GM10248 (cell line): ENCODE measurements at places on chromosomes 12 and 14.
A peak's percentile ranks its signal among the peaks of the same experiment; 100 is the strongest.

- DNase-seq = no peak
Observed at GRCh38 chr12:97560786-97561618, 98.4 kb downstream of the RMST start.

GRCh38 chr12:92778525-92778924, 75.7 kb downstream of the PLEKHG7 start:
- DNase-seq = no peak

DNA sequence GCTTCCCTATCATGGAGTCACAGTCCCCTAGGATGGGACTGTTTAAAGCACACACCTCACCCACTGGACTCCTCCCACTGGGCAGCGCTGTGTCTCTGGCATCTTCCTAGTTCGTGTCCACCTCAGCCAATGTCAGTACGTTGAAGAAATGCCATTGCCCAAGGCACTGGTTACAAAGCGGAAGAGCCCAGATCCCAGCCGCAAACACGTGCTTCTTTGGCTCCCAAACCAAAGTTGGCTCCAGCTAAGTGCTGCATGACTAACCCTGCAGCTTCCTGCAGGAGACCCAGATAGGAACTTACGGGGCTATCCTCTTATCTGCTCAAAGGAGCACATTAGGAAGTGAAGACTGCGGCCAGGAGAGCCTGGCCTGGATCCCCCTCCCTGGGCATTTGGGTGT, 9.3 kb downstream of the SYNE3 start:
- DNase-seq = no peak

DNA sequence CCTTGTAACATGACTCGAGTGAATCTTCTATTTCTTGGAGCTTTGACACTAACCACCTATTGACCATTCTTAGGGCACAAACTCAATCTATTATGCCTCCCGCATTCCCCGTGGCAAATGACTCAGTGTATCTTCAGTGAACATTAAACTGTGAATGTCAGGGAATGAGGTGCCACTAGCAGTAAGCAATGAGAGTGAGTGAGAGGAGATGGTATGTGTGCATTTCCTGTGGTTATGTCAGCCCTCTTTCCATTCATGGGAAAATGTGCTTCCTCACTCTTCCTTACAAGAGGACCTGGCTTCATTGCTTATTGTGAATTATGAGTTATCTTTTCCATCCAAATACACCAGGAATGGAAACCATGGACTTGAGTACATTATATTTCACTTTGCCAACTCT, 229.2 kb downstream of the EMP1 start:
- DNase-seq = no peak

DNA sequence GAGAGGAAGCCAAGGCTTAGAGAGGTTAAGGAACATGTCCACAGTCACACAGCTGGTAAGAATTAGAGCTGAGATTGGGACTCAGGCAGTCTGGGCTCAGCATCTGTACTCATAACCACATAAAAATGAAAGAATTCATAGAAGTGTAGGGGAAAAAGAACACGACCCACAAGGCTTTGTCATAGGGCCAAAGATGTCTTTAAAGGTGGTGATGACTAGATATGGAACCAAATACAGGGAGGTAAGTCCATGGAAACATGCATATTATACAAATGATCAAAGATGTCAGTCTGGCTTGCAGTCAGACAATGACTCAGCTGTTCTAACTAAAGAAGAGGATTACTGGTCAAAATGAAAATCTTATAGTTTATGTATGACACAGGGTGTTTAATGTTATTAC, 7.2 kb upstream of the SSPN start:
- DNase-seq = no peak

DNA sequence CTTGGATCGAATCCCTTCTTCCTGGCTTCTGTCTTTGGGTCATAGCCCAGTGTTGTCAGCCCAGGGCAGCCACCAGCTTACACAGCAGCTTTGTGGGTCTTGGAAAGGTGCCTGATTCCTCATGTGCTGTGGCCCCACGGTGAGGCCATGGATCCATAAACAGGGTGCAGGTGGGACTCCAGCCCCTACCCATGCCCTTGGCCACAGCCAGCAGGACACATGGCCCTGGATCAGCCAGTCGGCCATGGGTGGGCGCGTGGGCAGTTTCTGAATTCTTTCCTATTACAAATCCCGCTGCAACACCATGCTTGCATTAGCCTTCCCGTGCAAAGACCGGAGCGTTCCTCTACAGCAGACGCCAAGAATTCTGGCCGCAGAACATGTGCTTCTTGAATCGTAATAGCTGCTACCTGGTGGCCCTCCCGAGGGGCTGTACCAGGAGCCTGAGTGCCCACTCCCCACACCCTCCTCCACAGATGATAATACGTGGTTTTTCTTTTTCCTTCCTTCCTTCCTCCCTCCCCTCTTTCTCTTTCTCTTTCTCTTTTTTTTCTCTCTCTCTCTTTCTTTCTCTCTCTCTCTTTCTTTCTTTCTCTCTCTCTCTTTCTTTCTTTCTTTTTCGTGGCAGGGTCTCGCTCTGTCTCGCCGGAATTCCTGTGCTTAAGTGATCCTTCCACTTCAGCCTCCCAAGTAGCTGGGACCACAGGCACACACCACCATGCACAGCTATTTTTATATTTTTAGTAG, 2.9 kb upstream of the MMP17 start:
- no peak for DNase-seq

GRCh38 chr14:50837850-50838470, 7.0 kb upstream of the NIN start:
- no peak for DNase-seq

DNA sequence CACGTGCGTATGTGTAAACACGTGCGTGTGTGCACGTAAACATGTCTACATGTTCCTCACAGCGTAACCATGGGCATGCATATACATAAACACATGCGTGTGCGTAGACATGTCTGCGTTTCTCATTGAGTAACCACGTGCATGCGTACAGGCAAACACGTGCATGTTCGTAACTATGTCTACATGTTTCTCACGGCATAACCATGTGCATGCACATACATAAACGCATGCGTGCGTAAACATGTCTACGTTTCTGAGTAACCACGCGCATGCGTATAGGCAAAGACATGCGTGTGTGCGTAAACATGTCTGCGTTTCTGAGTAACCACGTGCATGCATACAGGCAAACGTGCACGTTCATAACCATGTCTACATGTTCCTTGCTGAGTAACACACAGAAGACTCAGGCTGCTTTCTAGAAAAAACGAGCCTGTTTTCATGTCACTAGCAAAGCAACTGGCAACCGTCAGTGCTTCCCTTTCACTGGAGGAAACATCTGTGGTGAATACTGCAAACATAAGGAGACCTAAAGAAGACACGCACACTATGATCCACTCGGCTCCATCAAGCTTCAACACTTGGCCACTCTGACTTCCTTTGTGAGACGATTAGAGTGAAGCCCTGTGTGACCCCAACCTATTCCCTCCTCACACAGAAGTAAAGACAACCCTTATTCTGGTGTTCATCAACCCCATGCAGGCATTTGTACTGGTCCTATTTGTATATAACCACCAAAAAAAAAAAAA, 28.8 kb downstream of the POLE start:
- DNase-seq = no peak

DNA sequence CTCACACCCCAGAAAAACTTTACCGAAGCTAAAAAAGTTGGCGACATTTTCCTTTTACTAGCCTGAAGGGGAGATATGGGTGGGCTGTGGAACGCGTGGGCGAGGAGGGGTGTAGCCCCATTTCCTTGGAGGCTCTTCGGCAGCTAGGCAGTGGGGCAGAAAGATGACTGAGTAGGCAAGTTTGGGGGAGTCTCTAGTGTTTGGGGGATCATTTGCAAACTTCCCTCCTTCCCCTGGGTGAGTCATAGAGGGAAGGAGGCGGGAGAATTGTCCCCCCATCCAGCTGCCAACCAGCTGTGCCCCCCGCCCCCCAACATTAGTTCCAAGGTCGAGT, 2.3 kb downstream of the GLI1 start:
- peak; percentile 40 for DNase-seq

- DNase-seq = no peak
Observed at GRCh38 chr12:130504110-130504839, 166.6 kb downstream of the PIWIL1 start.

- DNase-seq = no peak
Observed at GRCh38 chr12:84910549-84911241, 1.9 kb downstream of the SLC6A15 start.

- DNase-seq = no peak
Observed at GRCh38 chr12:5915511-5915910, 29.5 kb downstream of the ANO2 start.

- DNase-seq = no peak
Observed at GRCh38 chr14:100538351-100539002, 48.7 kb downstream of the BEGAIN start.

DNA sequence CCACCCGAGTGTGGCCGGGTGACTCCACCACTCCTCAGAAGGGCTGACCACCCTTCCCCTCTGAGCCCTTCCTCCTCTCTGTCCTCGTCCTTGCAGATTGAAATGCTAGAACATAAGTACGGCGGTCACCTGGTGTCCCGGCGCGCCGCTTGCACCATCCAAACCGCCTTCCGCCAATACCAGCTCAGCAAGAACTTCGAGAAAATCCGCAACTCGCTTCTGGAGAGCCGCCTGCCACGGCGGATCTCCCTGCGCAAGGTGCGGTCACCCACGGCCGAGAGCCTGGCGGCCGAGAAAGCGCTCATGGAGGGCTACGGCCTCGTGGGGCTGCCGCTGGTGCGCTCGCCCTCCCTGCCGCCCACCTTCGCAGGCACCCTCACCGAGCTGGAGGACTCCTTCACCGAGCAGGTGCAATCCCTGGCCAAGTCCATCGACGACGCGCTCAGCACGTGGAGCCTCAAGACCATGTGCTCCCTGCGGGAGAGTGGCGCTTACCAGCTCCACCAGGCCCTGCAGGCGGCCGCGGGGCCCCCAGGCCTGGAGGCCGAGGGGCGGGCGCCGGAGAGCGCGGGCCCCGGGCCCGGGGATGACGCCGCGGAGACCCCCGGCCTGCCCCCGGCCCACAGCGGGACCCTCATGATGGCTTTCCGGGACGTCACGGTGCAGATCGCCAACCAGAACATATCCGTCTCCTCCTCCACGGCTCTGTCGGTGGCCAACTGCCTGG, 71.8 kb downstream of the IQSEC3 start:
- DNase-seq = no peak

- peak; percentile 21 for DNase-seq
Observed at GRCh38 chr12:22529281-22530060, 14.9 kb downstream of the C2CD5 start.

DNA sequence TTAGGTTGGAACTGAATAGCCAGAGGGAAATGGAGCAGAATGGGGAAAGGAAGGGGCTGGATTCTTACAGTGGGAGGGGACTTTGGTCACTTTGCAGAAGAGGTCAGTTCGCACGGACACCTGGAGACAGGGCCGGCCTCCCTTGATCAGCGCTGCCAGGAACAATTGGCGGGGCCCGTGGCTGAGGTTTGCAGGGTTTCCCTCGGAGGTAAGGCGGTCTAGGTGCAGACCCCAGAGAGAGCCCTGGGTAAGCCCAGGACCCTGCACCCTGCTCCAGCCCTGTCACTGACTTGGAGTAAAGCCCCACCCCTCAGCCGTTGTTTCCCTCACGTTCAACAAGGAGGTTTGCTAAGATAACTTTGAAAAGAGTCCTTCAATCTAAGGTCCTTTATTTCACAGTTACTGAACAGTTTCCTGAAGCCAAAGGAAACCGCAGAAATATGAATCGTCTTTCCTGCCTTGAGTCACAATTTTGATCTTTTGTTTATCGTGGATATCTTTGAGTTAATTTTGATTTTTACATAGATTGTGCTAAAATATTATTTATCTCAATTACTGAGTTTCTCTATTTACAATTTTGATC, 231.4 kb upstream of the RTL1 start:
- no peak for DNase-seq

- DNase-seq = peak; percentile 90
Observed at GRCh38 chr14:23056145-23056955, 970 bp downstream of the CDH24 start.

DNA sequence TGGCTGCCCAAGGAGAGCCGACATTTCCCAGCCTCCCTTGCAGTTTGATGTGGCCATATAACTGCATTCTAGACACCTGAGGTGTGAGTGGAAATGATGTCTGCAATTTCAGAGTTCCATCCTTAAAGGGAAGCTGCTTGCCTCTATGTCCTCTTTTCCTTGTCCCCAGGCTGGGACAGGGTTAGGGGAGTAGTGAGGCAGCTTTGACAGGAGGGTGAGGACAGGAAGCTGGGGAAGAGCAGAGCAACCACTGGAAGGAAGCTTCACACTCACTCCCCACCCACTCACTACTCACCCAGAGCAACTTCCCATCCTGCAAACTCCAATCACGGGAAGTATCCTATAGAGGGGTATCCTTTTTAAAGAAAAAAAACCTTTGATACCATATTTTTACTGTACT, 28.9 kb upstream of the LTA4H start:
- no peak for DNase-seq

DNA sequence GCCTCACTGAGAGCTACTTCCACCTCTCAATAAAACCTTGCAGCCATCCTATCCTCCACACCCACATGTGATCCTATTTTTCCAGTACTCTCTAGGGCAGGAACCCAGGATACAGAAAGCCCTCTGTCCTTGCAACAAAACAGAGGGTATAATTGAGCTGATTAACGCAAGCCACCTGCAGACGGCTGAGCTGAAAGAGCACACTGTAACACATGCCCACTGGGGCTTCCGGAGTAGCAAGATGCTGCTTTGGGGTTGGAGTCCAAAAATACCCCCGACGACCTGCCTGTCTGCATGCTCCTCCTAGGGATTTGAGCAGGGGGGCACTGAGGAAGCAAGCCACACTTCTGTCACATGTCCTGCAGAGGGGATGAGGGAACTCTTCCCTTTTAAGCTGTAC, 401.1 kb upstream of the FOXG1 start:
- no peak for DNase-seq

DNA sequence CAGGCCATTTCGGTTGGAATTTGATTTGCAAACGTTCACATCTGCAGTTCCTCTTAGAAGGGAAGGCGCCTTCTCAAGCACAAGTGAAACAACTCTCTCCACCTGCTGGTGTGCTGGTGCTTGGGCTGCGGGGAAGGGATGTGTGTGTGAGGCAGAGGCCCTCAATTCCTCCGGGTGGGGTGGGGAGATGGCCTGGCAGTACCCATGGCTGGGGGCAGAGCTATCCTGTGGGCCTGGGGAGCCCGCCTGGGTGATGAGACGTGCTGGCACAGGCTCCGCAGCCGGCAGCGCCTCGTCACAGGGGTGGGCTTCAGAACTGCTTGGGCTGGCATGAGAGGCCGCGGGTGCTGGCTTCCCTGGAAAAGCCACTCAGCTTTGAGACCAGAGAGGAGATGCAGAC, 28.9 kb upstream of the TDRD9 start:
- no peak for DNase-seq

GRCh38 chr14:63992858-63993257, 140.1 kb downstream of the SYNE2 start:
- DNase-seq = no peak

GRCh38 chr14:89957376-89957775, 1.6 kb downstream of the TDP1 start:
- DNase-seq = no peak

GRCh38 chr14:75826599-75826998, 155.2 kb downstream of the TGFB3 start:
- no peak for DNase-seq

GRCh38 chr14:101542391-101542790, 18.9 kb upstream of the DIO3 start:
- DNase-seq = no peak

GRCh38 chr12:104138797-104139152, 765 bp upstream of the NFYB start:
- DNase-seq = no peak
